NCI-H460 (cell line): ENCODE measurements at places on chromosomes 2 and 18. TPM values are rescaled to one million over a fixed set of nuclear protein-coding genes. Genes with fewer than 3 reads are reported as not detected.

- no peak for DNase-seq
Observed at GRCh38 chr2:8799004-8799403, 38.4 kb downstream of the KIDINS220 start.

DNA sequence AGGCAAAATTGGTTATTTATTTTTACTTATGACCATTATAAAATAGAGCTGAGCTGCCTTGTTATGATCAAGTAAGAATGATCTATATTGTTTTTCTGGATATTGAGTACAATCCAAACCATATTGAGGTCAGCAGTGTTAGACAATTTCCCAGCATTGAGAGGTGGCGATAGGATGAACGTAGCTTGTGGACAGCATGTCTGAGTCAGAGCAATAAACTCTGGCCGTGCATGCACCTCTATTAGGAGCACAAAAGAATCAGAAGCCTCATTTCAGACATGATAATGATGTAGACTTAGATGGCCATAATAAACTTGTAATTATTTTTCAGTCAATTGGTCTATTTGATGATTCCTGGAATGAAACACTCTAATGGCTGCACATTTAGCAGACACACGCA is 491.6 kb downstream of the RIT2 start:
- DNase-seq, result no peak

GAL3ST2 gene
- total RNA-seq, result 0.10 TPM in 1 of 2 replicates, not detected in the other

DNA sequence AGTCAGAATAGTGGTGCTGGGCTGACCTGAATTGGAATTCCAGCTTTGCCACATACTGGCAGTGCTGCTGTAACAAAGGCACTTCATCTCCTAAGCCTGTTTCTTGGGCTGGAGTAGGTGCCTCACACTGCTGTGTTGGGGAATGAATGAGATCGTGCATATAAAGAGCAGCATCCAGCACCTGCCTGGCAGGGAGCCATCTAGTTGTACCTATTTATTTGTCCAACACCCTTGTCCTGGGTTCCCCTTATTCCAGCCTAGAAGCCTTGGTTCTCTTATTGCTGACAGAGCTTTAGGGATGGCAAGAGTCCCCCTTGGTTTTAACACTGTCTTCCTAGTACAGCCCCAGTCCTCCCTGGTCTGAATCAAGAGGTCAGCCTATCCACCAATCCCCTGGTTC is 275.3 kb upstream of the RAB12 start:
- DNase-seq, result no peak

- DNase-seq, result no peak
Observed at GRCh38 chr2:212843409-212844199, 305.0 kb upstream of the ERBB4 start.

TMEM247 gene
- total RNA-seq, result not detected in 2 replicates
